ENCODE measurements at places on chromosomes 1 and 21. TPM values are rescaled to one million over a fixed set of nuclear protein-coding genes. Genes with fewer than 3 reads are reported as not detected.

ATAD3C gene
- 21.3 TPM for total RNA-seq

MPL gene
- total RNA-seq = not detected

FAM163A gene
- 1.3 TPM for total RNA-seq

OR6N1 gene
- total RNA-seq = not detected

SIK1 gene
- total RNA-seq = 1.0 TPM

GREM2 gene
- 0.44 TPM for total RNA-seq

KIRREL1 gene
- 25.0 TPM for total RNA-seq

ARHGEF19 gene
- 32.3 TPM for total RNA-seq

- H3K36me3 ChIP-seq = no peaks in the 10 kb centered on the region
- H3K4me3 ChIP-seq = no peak overlapping the region
- H3K27me3 ChIP-seq = no peaks in the 10 kb centered on the region
- no peak for DNase-seq
These were observed 6.9 kb upstream of the ANGPTL3 start for GRCh38 chr1:62590255-62590969.

GRCh38 chr1:47867438-47868347 lies 129.5 kb downstream of the TRABD2B start:
- H3K27ac ChIP-seq = no peak overlapping the region
- H3K36me3 ChIP-seq = no peaks in the 10 kb centered on the region
- DNase-seq = no peak
- no peak overlapping the region for H3K4me3 ChIP-seq
- no peaks in the 10 kb centered on the region for H3K27me3 ChIP-seq
- no peaks in the 10 kb centered on the region for H3K4me1 ChIP-seq

- no peak for DNase-seq
- no peak overlapping the region for H3K4me3 ChIP-seq
- peaks cover 95% of the 10 kb centered on the region for H3K36me3 ChIP-seq
- H3K27me3 ChIP-seq = no peaks in the 10 kb centered on the region
- no peaks in the 10 kb centered on the region for H3K4me1 ChIP-seq
- no peak overlapping the region for H3K27ac ChIP-seq
These were observed 86.2 kb downstream of the UBR4 start for GRCh38 chr1:19123837-19124236.

DNA sequence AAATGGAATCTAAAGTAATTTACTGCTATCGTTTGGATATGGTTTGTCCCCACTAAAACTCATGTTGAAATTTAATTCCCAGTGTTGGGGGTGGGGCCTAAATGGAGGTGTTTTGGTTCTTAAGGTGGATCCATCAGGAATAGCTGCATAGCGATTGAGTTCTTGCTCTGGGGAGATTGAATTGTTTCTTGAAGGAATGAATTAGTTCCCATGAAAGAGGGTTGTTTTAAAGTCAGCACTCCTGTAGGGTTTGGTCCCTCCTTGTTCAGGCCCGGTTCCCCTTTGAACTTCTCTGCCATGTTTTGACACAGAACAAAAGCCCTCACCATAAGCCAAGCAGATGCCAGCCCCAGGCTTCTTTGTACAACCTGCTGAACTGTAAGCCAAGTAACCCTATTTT lies 170.9 kb downstream of the COL11A1 start:
- H3K4me3 ChIP-seq = no peak overlapping the region
- H3K27me3 ChIP-seq = no peaks in the 10 kb centered on the region
- no peaks in the 10 kb centered on the region for H3K4me1 ChIP-seq
- DNase-seq = no peak

DNA sequence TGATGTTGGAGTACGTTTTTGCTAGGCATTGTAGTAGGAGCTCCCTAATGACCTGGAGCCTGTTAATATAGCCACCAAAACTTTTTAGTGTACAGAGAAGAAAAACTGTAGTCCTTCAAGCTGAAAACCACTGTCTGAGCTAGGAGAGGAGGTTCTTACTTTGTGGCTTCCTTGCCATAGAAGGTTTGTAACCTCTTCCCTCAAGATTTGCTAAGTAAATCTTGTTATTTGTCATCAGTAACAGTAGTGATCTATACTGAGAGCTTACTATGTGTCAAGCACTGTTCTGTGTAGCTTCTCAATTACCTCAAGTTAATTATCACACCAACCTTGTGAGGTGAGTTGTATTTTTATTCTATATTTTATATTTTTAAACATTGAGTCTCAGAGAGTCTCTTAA lies 21.2 kb upstream of the LRRC8C start:
- H3K4me3 ChIP-seq = no peak overlapping the region
- H3K27ac ChIP-seq = no peak overlapping the region
- DNase-seq = no peak
- no peaks in the 10 kb centered on the region for H3K27me3 ChIP-seq
- no peaks in the 10 kb centered on the region for H3K4me1 ChIP-seq

DNA sequence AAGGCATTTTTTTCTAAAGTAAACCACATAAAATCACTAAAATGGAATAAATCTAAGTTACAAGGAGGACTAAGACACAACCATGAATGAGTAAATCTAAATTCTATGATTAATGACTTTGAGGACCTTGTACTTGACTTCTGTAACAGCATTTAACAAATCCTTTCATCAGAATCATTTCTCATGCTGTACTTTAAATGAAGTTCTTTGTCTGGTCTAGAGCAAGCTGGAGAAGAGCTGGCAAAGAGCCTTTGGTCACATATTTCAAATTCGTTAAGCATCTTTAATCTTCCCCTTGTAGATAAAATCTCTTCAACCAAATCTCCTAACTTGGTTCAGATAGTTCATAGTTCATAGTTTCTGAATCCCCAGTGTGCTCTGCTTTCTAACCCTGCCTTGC lies 405.4 kb downstream of the PTPRC start:
- no peaks in the 10 kb centered on the region for H3K4me1 ChIP-seq
- DNase-seq = no peak
- no peaks in the 10 kb centered on the region for H3K27me3 ChIP-seq

DNA sequence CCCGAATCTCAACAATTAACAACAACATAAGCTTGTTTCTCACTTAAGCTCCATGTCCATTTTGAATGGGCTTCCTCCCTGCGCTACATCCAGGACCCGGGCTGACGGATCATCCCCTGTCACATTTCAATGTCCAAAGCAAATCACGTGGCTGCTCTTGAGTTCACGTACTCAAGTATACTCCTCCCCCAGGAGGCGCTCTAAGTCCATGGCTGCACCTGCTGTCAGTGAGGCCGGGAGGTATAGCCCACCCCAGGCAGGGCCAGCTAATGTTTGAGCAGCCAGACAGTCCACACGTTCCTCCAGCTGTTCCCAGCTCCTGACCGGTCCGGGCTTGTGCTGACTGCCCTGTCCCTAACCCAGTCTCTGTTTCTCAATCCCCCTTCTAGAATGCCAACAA lies 220.8 kb downstream of the SLC35F3 start:
- no peaks in the 10 kb centered on the region for H3K4me1 ChIP-seq
- H3K4me3 ChIP-seq = no peak overlapping the region
- no peaks in the 10 kb centered on the region for H3K27me3 ChIP-seq
- H3K27ac ChIP-seq = no peak overlapping the region
- H3K36me3 ChIP-seq = no peaks in the 10 kb centered on the region

DNA sequence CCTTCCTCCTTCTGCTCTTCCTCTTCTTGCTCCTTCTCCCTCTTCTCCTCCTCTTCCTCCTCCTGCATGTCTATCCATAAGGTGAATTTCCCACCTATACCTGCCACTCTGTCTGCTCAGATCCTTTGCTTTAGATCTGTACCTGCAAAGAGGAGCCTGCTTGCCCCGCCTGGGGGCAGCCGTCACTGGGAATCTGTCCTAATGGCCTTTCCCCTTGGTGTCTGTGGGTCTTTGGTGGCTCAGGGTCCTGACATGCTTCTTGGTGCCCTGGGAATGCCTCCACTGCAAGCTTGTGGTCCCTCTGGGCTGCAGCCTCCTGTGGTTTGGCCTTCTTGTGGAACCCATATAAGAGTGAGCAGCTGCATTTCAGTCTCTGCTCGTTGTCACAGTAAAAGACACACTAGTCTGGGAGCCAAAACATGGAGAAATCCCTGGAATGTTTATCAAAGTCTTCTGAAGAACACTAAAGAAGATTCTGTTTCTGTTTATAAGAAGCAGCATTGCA lies 79.5 kb upstream of the CSF3R start:
- no peaks in the 10 kb centered on the region for H3K27me3 ChIP-seq
- DNase-seq = no peak
- H3K4me3 ChIP-seq = no peak overlapping the region
- no peak overlapping the region for H3K27ac ChIP-seq
- H3K4me1 ChIP-seq = no peaks in the 10 kb centered on the region
- no peaks in the 10 kb centered on the region for H3K36me3 ChIP-seq

GRCh38 chr1:242196101-242196500 lies 197.2 kb upstream of the MAP1LC3C start:
- H3K4me3 ChIP-seq = no peak overlapping the region
- no peaks in the 10 kb centered on the region for H3K27me3 ChIP-seq
- H3K4me1 ChIP-seq = no peaks in the 10 kb centered on the region
- H3K36me3 ChIP-seq = no peaks in the 10 kb centered on the region
- H3K27ac ChIP-seq = no peak overlapping the region

DNA sequence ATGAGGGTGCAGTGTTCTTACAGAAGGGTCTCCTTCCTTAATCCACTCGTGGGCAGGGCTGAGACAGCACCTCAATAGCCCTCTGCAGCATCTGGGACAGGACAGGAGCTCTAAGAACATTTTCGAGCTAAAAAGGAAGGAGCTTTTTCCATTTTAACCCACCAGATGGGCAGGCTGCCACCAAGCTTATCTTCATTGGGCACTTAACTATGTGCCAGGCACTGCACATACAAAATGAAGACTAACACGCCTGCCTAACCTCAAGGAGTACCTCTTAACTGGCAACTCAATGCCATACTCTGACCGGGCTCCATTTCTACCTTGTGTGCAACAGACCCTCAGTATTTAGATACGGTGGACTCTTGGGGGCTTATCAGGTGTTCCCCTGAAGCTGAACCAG lies 48.2 kb downstream of the SSBP3 start:
- DNase-seq = peak; percentile 76
- no peaks in the 10 kb centered on the region for H3K27me3 ChIP-seq
- H3K4me1 ChIP-seq = peaks cover 27% of the 10 kb centered on the region
- H3K27ac ChIP-seq = no peak overlapping the region

DNA sequence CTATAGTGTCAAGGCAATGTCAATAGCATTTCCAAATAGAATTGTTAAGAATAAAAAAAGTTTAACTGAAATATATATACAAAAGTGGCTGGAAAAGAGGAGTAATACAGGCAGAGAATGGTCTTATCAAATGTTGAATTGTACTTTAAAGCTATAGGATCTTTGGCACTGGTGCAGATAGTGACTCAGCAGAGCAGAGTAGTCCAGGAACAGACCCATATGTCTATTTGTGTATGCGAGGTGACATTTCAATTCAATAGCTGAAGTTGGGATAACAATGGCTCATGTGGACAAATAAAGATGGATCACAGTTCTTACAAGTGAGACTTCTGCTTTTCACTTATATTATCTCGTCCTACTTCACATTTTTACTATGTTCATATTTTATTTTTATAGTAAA lies 543.0 kb upstream of the B3GALT2 start:
- no peak overlapping the region for H3K27ac ChIP-seq
- H3K27me3 ChIP-seq = no peaks in the 10 kb centered on the region
- DNase-seq = no peak

DNA sequence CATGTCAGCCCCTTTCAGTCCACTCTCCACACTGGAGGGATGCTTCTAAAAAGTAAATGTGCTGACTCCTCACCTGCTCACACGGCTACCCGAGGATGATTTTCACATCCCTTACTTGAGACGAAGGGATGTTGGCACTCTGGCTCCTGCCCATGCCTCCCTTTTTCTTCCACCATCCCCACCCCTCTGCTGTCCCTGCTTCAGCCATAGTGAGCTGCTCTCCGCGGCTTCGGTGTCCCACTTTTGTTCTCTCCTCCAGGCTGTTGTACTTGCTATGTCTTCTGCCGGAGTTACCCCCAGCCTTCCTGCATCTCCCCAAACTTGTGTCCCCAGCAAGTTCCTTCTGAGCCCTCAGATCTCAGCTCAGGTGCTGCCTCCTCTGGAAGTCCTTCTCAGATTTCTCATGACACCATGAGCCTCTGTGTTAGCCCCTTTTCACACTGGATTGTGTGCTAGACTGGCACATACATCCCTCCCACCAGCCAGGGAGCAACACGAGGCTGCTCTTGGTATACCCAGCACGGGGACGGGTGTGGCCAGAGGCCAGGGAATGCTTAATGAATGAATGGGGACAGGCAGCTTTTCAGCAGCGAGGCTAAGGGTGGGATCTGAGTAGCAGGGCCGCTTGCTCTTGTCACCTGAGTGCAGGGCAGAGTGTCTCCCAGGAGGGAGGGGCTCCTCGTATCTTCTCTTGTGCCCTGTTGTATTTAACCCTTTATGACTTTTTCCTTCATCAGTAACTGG lies 1.3 kb downstream of the ACOT11 start:
- no peaks in the 10 kb centered on the region for H3K27me3 ChIP-seq
- H3K4me1 ChIP-seq = peaks cover 24% of the 10 kb centered on the region
- H3K4me3 ChIP-seq = peak overlapping the region; percentile 43

- H3K36me3 ChIP-seq = no peaks in the 10 kb centered on the region
- DNase-seq = no peak
- H3K4me3 ChIP-seq = no peak overlapping the region
- no peaks in the 10 kb centered on the region for H3K27me3 ChIP-seq
These were observed 110.5 kb upstream of the COL6A1 start for GRCh38 chr21:45870851-45871615.

DNA sequence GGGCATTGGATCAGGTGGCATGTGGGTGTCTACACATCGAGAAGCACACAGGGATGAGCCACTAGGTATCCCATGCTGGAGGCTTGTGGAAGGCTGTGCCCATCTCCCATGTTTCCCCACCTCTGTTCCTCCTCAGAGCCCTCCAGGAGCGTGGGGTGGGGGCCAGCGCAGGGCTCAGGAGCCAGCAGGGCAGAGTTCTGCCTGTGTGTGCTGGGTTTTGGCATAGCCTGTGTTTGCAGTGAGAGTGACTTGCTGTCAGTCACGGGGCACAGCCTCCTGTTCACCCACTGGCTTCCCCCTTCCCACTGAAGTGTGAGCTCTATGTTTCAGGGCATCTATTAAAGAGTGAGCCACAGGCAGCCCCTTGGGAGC lies 10.4 kb downstream of the IBA57 start:
- H3K27me3 ChIP-seq = no peaks in the 10 kb centered on the region
- H3K27ac ChIP-seq = no peak overlapping the region
- DNase-seq = no peak
- H3K4me3 ChIP-seq = no peak overlapping the region
- H3K36me3 ChIP-seq = peaks cover 10% of the 10 kb centered on the region

GRCh38 chr1:33099290-33100118 lies 18.6 kb downstream of the AZIN2 start:
- H3K36me3 ChIP-seq = no peaks in the 10 kb centered on the region
- no peak overlapping the region for H3K4me3 ChIP-seq

DNA sequence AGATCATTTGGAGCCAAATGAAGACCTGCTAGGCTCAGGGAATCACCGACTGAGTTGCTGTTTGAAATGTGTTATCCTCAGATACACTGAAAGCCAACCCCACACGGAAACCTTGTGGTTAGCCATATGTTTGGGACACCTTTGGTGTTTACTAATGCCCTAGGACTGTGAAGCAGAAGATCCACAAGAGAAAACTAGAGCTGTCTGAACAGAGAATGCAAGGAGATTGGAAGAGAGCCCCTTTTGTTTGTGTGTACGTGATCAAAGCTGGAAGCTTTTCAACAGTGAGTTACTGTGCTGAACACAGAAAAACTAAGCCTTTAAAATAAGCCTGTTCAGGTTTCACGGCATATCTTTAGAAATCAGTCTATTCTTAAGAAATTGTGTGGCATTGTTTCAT lies 908.2 kb upstream of the ADGRL2 start:
- no peak overlapping the region for H3K27ac ChIP-seq
- H3K4me1 ChIP-seq = no peaks in the 10 kb centered on the region
- H3K4me3 ChIP-seq = no peak overlapping the region
